ENCODE measurements at places on chromosomes 4 and X. TPM values are rescaled to one million over a fixed set of nuclear protein-coding genes. Genes with fewer than 3 reads are reported as not detected.

- peak overlapping the region; percentile 96 for H3K4me3 ChIP-seq
- peaks cover 40% of the 10 kb centered on the region for H3K36me3 ChIP-seq
- H3K27me3 ChIP-seq = no peaks in the 10 kb centered on the region
- peaks cover 40% of the 10 kb centered on the region for H3K4me1 ChIP-seq
Measured at GRCh38 chrX:78105944-78106650, 2.0 kb downstream of the PGK1 start.

DNA sequence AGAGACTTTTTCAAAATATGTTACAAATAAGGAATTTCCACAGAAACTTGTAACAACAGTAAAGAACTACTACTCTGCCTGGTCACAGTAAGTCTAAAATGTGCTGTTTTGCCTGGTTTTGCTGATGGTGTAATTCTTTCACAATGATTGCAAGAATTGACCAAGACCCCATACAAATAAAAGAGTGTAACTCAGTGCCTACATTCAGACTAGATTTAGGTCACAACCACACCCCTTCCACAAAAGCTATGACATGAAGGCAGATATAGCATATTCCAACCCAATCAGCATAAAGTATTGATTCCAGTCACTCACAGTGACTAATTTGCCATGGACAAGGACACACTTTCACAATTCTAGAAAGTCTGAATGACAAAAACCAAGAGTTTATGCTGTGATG is 53.7 kb upstream of the TMPRSS11F start:
- no peaks in the 10 kb centered on the region for H3K27me3 ChIP-seq
- no peak for DNase-seq
- no peaks in the 10 kb centered on the region for H3K36me3 ChIP-seq
- H3K4me3 ChIP-seq = no peak overlapping the region

DNA sequence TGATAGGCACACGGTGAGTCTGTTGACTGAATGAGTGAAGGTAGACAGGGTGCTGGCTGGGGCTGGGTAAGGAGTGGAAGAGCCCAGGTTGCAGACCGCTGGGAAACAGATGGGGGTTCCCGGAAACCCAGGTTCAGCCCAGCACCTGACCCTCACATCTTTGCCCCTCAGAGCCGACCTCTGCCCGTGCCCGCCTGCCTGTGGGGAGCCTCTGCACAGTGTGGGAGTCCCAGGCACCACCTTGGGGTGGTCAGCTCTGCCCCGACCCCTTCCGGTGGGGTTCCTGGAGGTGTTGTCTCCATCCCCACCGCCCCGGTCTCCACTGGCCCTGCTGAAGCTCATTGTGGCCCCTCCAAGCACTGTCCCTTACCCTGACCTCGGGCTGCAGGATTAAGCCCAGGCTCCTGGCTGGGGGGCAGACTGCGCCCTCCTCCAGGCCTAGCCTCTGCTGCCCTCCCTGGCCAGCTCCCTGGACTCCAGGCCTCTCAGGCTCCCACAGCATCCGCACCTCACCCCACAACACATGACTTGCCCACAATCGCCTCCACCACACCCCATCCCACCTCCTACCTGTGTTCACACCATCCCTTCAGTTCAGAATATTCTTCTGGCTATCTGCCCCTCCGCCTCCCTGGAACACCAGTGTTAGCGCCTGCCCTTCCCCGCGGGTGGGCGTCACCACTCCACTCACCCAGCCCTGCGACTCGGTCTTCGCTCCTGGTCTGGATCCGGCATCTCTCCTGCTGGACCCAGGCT is 21.4 kb downstream of the HMX1 start:
- H3K27me3 ChIP-seq = peaks cover 44% of the 10 kb centered on the region
- H3K36me3 ChIP-seq = no peaks in the 10 kb centered on the region
- H3K4me1 ChIP-seq = peaks cover 10% of the 10 kb centered on the region
- H3K27ac ChIP-seq = no peak overlapping the region

DNA sequence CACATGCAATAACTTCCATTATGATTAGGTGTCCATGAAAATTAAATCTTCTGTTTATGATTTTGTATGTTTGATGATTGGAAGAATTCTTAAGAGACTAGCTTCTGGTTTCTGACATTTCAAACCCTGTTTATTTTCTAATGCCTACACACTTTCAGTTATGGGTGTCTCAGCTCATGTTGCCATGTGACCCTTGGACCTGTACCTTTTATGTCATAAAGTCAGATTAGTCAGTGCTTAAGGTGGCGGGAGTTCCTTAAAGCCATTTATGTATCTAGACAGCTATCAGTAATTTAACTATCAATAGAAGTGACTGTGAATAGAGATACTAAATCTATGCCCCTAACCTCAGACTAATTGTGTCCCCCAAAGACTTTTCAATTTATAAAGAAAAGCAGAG is 155.6 kb downstream of the GBA3 start:
- no peak overlapping the region for H3K4me3 ChIP-seq
- H3K27me3 ChIP-seq = no peaks in the 10 kb centered on the region
- DNase-seq = no peak

- peaks cover 6% of the 10 kb centered on the region for H3K4me1 ChIP-seq
- DNase-seq = no peak
- no peak overlapping the region for H3K27ac ChIP-seq
- peaks cover 61% of the 10 kb centered on the region for H3K36me3 ChIP-seq
- H3K27me3 ChIP-seq = peaks cover 3% of the 10 kb centered on the region
- H3K4me3 ChIP-seq = no peak overlapping the region
Measured at GRCh38 chr4:71907782-71908181, 123.9 kb upstream of the GC start.

DNA sequence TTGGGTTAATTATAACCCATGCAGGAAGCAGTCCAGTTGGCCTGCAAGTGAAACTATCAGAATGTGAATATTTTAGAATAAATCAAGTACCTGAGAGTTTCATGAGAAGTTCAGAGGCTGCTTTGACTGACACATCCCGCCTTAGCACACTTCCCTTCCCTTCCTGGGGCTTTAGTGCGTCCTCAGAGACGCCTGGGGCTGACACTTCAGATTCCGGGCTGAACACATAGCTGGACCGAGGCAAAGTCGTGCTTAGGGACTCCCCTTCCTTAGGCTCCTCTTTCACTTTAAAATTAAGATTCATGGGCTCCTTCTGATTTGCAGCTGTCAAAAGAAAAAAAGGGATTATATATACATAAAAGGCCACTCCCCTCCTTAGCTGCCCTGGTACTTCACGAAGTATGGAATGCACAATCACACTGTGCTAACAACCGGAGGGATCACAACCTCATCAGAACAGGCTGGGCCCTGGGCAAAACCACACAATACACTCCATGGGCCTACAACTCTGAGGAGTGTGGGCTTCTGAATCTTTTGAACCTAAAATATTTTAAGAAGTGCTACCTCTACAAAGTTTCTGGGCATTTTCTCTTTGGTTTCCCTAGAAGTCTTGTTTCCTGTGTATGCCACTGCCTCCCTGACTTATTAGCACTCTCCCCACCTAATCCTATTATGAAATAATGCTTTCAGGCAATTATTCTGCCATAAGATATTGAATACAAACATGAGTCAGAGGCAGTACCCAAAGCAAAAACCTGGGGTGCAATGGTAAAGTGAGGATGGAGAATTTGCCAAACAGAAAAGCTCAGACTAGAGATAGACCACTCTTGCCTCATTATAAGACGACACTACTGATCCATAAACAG is 68.2 kb downstream of the ZNF827 start:
- H3K27ac ChIP-seq = peak overlapping the region; percentile 61
- no peak overlapping the region for H3K4me3 ChIP-seq
- H3K36me3 ChIP-seq = peaks cover 32% of the 10 kb centered on the region
- DNase-seq = no peak
- H3K27me3 ChIP-seq = no peaks in the 10 kb centered on the region

GRCh38 chrX:5774446-5774845 is 454.2 kb downstream of the NLGN4X start:
- H3K27ac ChIP-seq = no peak overlapping the region
- no peaks in the 10 kb centered on the region for H3K4me1 ChIP-seq

- H3K4me3 ChIP-seq = no peak overlapping the region
- H3K36me3 ChIP-seq = no peaks in the 10 kb centered on the region
- DNase-seq = no peak
- H3K4me1 ChIP-seq = no peaks in the 10 kb centered on the region
- no peaks in the 10 kb centered on the region for H3K27me3 ChIP-seq
Measured at GRCh38 chrX:106976416-106976815, 23.6 kb downstream of the MORC4 start.

GRCh38 chr4:47490550-47490949 is 5.5 kb downstream of the ATP10D start:
- H3K27me3 ChIP-seq = peaks cover 8% of the 10 kb centered on the region
- peaks cover 6% of the 10 kb centered on the region for H3K4me1 ChIP-seq
- no peaks in the 10 kb centered on the region for H3K36me3 ChIP-seq
- H3K27ac ChIP-seq = no peak overlapping the region

GRCh38 chr4:166075599-166075998 is 202.6 kb downstream of the TLL1 start:
- DNase-seq = no peak
- H3K4me1 ChIP-seq = no peaks in the 10 kb centered on the region
- H3K27ac ChIP-seq = no peak overlapping the region

DNA sequence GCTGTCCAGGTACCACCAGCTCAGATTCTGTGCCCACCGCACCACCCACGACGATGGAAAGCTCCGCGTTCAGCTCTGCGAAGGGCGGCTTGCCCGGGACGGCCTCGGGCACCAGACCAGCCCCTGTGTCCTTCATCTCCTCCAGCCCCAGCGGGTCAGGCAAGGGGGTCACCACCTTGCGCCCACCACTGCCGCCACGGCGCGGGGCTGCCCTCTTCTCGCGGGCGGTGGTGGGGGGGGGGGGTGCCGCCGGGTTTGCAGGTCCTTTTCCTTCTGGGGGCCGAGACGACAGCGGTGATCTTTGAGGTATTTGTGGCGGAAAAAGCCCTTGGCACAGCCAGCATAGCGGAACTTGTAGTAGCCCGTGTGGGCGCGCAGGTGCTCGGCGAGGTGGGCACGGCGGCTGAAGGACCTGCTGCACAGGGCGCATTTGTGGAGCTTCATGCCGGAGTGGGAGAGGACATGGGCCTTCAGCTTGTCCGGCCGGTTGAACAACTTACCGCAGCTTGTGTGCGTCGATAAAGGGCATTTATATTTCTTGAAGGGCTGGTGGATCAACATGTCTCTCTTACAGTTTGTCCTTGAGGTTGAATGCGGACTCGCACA is 50.9 kb downstream of the CFAP299 start:
- peaks cover 6% of the 10 kb centered on the region for H3K36me3 ChIP-seq
- no peak overlapping the region for H3K27ac ChIP-seq
- H3K27me3 ChIP-seq = no peaks in the 10 kb centered on the region
- H3K4me3 ChIP-seq = no peak overlapping the region
- no peaks in the 10 kb centered on the region for H3K4me1 ChIP-seq

DNA sequence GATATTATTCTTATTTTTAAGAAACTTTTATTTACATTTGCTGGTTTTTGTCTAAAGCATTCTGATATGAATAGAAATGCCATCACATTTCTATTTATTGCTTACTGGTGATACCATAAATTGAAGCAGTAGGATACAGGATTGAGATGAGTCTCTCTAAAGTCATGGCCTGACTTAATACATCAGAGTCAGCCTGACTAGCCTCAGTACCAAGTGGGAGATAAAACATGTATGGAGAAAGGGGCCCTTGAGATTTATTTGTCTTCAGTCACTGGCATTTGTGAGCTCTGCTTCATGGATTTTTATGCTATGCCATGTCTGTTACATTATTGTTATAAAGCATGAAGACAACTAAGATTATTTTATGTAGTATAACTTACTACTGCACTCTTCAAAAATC is 465.5 kb downstream of the ADGRL3 start:
- no peak overlapping the region for H3K27ac ChIP-seq
- no peaks in the 10 kb centered on the region for H3K27me3 ChIP-seq
- H3K4me1 ChIP-seq = no peaks in the 10 kb centered on the region
- no peak for DNase-seq
- H3K4me3 ChIP-seq = no peak overlapping the region

DNA sequence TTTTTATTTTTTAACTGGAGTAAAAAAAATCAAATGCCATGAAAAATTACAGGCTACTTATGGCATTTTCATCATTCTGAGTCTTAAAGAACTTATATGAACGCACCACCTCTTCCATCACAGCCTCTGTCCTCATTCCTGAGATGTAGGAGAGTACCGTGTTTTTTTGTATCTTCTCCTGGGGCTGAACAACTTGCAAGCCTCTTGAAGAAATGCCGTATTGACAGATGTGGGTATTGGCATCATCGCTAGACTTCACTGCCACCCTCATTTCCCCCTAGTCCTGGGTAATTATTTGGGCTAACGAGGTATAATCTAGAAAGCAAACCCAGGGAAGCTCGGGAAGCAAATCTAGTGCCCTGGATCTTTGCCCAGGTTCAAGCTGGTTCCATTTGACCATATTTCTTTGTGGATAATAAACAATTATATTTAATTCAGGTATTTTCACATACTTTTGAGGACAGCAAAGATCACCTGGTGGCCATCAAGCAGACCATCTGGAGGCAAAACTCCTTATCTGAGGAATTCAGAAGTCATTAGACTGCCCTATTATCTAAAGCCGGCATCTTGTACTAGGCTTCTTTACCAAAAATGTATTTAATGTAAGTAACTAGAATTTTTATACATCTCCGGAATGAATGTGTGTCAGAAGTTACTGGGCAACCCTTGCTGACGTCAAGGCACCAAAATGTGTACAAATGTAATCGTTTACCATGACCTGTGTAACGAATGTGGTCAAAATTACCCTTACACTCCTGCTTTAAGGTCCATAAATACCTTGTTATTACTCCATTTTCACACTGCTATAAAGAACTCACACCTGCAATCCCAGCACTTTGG is 55.9 kb upstream of the WDR19 start:
- no peak overlapping the region for H3K27ac ChIP-seq
- H3K4me3 ChIP-seq = no peak overlapping the region
- no peak for DNase-seq
- no peaks in the 10 kb centered on the region for H3K4me1 ChIP-seq

GRCh38 chr4:170990989-170991589 is 822.1 kb upstream of the GALNTL6 start:
- peaks cover 25% of the 10 kb centered on the region for H3K36me3 ChIP-seq
- H3K27ac ChIP-seq = no peak overlapping the region
- H3K4me3 ChIP-seq = no peak overlapping the region
- DNase-seq = peak; percentile 44

DNA sequence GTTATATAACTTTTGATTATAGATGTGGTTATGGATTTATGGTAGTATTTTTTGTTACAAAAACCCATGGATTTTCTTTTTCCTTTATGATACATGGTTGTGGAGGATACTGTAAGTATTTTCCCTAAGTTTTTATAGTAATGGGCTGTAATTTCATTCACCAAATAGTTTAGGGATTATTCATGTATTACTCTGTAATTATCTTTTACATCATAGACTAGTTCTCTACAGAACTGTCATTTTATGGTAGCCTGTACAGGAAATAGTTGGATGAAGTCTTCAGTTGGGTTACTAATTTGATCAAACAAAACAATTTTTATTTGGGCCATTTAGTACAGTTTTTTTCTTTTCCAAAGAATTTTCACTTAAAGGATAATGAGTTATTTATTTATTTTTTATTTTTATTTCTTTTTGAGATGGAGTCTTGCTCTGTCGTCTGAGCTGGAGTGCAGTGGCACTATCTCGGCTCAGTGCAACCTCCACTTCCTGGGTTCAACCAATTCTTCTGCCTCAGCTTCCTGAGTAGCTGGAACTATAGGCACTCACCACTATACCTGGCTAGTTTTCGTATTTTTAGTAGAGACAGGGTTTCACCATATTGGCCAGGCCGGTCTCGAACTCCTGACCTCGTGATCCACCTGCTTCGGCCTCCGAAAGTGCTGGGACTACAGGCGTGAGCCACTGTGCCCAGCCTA is 42.1 kb downstream of the RBPJ start:
- DNase-seq = no peak
- H3K27ac ChIP-seq = no peak overlapping the region
- peaks cover 43% of the 10 kb centered on the region for H3K4me1 ChIP-seq
- no peak overlapping the region for H3K4me3 ChIP-seq
- no peaks in the 10 kb centered on the region for H3K36me3 ChIP-seq

Gene AADAT
- total RNA-seq = 12.3 TPM

Gene ATP2B3
- total RNA-seq = 0.32 TPM

Gene SMIM10L2A
- 4.7 TPM for total RNA-seq

Gene QRFPR
- total RNA-seq = 0.73 TPM

Gene ZNF674
- total RNA-seq = 4.4 TPM

Gene UGT2B15
- 0.25 TPM for total RNA-seq

All from WTC11 (cell line).